ENCODE measurements at places on chromosomes 2 and 18.

DNA sequence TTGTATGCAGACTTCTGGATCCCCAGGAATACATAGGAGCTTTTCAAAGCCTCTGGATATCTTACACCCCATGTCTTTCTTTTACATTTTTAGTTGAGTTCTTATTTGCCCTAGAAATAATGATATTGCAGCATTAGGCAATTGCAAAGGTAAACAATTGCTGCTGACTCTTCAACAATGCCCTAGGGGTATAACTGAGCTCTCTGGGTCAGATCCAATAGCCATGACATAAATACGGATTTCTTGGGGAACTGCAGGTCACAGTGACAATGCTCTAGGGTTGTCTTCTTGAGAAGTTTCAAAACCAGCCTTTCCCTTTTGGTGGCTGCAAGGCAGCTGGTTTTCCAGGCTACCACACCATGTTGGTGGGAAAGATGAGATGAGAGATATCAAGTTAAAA is 16.5 kb upstream of the OR6B3 start:
- DNase-seq: no peak

DNA sequence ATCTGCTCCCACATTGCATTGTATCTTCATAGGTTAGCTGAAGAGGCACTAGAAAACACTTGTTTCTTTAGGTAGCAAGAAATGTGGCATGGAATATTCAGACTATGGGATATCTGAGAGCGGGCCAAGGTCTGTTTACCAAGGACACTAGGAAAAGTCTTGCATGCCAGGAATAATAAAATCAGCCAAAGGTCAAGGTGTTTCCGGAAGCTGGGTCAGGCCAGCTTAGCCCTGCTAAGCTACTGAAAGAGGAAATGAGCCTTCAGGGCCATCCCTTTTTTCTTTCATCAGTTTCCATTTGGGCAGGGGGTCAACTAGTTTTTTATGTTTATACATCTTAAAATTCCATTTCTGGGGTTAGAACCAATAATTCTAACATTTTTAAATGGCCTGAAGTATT is 101.1 kb downstream of the DPP4 start:
- DNase-seq: no peak

- DNase-seq: no peak
Observed at GRCh38 chr2:81299841-81300240, 995.3 kb upstream of the LRRTM1 start.

DNA sequence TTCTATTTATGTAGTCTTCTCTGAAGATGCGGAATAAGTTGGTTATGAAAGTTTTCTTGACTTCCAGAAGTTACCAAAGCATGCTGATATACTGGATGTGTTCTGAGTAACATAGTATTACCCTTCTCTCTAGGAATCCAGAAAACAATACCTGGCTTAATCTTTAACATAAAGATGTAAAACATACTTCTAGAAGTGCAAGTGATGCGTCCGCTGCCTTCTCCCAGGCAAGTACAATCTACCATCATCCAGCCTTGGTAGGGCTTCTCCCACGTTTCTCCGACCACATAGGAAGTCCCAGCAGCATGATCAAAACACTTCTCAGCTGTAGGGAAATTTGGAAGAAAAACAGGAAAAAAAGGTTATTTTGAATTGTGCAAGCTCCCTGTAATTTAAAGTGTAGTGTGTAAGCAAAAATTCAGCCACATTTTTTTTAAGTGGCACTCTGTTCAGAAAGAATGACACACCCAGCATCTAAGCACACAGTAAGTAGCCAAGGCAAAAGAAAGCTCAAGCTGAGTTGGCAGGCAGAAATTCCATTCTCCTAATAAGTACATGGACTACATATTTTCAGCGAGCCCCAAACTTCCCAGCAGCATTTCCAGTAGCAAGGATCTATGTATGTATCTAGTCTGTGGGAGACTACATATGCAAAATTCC is 5.2 kb downstream of the FN1 start:
- DNase-seq: no peak

DNA sequence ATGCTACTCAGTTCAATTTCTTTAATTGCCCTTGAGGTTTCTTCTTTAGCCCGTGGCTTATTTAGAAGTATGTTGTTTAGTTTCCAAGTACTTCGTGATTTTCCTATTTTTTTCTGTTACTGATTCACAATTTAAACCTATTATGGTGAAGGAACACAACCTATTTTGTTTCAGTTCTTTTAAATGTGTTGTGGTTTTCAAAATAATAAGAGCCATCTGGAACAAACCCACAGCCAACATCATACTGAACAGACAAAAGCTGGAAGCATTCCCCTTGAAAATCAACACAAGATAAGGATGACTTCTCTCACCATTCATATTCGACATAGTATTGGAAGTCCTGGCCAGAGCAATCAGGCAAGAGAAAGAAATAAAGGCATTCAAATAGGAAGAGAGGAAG is 155.2 kb downstream of the GALNT1 start:
- DNase-seq: no peak

DNA sequence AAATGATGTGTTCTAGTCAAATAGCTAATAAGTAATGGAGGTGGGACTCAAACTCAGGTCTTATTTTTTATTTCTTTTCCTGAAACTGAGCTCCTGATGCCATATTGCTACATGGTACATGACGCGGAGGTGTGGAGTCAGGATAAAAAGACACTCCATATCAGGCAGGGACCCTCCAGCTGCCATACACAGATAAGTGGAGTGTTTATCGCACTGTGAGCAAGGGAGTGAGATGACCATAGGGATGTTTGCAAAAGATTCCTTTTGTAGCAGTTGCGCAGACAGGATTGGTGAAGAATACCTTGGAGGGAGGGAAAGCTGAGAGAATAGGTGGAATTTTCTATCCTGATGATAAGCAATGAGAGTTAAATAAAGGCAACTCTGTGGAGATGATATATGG is 657.2 kb downstream of the RNF144A start:
- DNase-seq: no peak

DNA sequence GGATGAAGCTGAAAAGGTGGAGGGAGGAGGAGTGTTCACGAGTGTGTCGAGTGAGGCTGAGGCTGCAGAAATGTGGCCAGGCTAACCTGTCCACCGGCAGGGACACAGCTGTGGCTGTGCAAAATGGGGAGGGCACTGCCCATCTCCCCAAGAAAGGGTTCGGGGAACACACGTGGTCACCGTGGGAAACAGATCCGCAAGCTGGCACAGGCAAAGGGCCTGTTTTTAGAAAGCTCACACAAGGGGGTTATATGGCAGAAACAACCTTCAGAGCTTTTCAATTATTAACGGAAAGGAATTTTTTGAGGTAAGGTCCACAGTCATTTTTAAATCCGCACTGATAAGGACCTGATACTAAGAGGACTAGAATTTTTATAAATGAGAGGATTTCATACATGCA is 35.7 kb downstream of the SH3YL1 start:
- DNase-seq: no peak

- DNase-seq: no peak
Observed at GRCh38 chr2:120346667-120347358, 877 bp downstream of the INHBB start.

DNA sequence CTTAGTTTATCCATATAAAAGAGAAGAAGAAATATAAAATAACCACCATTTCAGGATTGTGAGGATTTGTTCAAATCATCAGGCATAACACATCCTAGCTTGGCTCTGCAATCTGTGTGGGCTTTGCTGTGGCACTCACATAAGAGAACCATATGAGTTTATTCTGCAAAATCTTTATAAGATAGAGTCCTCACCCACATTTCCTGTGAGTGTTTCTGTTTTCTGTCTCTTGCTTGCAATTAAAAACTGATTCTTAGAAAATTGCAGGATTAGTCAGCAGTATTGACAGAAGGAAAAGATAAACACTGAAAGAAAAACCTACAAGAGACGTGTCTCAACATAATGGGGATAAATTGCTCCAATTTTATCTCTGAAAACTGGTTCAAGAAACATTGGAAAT is 258.5 kb downstream of the RND3 start:
- no peak for DNase-seq

- DNase-seq: no peak
Observed at GRCh38 chr18:8248576-8248975, 360.7 kb upstream of the RAB12 start.

DNA sequence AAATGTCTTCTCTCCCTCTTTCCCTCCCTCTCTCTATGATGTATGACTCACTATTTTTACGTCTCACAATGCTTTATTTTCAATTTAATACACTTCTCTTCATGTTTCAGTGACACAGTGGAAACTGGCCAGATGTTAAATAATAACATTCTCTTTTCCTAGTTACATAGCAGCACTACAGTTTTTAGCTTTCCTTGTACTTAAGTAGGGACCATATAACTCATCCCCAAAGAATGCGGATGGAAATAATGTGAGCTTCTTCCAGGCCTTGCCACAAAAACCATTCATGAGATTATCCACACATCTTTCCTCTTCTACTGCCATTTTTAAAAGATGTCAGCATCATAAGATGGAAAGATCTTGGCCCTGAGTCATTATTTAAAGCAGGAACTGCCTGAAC is 789.4 kb downstream of the LRP1B start:
- DNase-seq: no peak

DNA sequence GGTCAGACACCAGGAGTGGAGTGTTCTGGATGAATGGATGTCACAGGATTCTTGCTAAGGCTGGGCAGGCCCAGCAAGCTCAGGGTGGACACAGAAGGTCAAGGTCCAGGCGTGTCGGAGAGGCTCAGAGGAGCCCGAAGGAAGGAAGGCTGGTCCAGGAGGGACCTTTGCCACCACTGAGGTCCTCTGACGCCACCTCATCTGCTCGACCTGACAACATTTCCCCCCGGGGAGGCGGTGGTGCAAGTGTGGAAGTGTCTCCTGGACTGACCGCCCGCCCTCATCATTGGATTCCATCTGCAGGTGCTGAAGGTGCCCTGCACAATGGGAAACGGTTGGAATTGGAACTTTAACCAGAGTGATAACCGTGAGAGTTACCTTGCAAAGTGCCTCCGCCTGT is 124.6 kb downstream of the RTP5 start:
- no peak for DNase-seq

- no peak for DNase-seq
Observed at GRCh38 chr2:40823478-40823877, 371.6 kb upstream of the SLC8A1 start.

GRCh38 chr2:105746177-105747080 is 1.7 kb downstream of the NCK2 start:
- DNase-seq: no peak

GRCh38 chr2:109277406-109277805 is 148.4 kb downstream of the SH3RF3 start:
- DNase-seq: no peak

GRCh38 chr2:64899081-64899865 is 89.9 kb upstream of the SLC1A4 start:
- DNase-seq: no peak

- no peak for DNase-seq
Observed at GRCh38 chr2:11862049-11862448, 115.6 kb downstream of the LPIN1 start.

GRCh38 chr2:10770956-10771750 is 41.4 kb downstream of the PDIA6 start:
- DNase-seq: no peak

DNA sequence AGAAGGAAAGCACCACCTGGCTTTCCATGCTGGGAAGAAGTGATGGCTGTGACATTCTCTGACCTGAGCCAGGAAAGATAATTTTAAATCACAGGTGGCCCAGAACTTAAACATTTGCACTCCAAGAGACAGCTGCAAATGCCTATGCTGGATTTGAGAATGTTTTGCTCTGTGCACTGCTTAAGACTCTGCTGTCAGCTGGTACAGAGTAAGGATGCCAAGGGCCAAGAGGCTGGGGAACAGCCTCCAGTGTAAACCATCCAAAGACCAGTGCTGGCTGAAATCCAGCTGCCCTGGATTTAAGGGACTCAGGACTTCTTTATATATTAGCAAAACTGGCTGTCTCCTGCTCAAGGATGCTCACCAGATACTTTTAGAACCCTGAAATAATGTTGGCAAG is 3.9 kb downstream of the HOXD8 start:
- no peak for DNase-seq
